ENCODE measurements at places on chromosomes 1 and 21.

DNA sequence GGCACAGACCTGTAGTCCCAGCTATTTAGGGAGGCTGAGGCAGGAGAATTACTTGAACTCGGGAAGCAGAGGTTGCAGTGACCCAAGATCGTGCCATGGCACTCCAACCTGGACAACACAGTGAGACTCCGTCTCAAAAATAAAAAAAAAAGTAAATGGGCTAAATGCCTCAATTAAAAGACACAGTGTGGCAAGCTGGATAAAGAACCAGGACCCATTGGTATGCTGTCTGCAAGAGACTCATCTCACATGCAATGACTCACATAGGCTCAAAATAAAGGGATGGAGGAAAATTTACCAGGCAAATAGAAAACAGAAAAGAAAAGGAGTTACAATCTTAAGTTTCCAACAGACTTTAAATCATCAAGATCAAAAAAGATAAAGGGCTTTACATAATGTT, 40.3 kb downstream of the ACBD6 start:
- DNase-seq, result no peak

GRCh38 chr1:222631611-222632208, 13.8 kb downstream of the MIA3 start:
- no peak for DNase-seq

- DNase-seq, result no peak
These were observed 95.3 kb upstream of the DPH5 start for GRCh38 chr1:101120868-101121267.

DNA sequence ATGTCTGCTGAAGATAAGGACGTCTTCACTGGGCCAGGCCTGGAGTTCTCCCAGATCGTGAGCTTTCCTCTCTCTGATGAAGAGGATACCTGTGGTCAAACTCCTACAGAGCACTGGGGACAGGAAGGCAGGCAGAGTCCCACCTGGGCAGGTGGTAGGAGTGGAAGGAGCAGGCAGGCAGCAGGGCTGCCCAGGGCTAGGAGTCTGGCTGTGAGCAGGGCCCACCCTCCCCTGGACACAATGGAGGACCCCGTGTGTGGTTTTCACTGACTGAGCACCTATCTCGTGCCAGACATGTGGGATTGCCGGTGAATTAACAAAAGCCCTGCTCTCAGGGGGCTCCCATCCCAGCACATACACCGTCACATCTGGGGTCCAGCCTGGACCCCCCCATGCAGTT, 4.9 kb upstream of the SAMD11 start:
- no peak for DNase-seq

DNA sequence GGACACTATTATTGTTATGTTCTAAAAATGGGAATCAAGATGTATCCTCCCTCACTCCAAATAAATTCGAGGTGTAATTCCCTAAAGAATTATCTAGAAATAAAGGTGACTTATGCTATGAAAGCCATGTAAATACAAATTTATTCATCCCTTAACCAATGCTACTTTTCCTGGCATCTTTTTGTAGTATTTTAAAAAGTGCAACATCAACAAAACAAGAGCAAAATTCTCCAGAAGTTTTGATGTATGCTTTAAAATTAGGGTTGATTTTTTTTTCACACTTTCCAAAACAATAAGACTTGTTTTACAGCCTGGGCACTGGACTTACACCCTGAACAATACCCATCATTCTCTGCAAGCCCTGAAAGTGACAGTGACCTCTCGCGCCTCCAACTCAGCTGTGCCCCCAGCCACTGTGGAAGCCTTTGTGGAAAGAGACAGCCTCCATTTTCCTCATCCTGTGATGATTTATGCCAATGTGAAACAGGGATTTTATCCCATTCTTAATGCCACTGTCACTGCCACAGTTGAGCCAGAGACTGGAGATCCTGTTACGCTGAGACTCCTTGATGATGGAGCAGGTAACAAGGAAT, 21.4 kb upstream of the CLCA1 start:
- no peak for DNase-seq
